ENCODE measurements at places on chromosomes 12 and 14.

- no peak for DNase-seq
These were observed 36.1 kb upstream of the KRAS start for GRCh38 chr12:25286837-25287236.

- DNase-seq = no peak
These were observed 225.3 kb upstream of the ATP2B1 start for GRCh38 chr12:89933911-89934310.

DNA sequence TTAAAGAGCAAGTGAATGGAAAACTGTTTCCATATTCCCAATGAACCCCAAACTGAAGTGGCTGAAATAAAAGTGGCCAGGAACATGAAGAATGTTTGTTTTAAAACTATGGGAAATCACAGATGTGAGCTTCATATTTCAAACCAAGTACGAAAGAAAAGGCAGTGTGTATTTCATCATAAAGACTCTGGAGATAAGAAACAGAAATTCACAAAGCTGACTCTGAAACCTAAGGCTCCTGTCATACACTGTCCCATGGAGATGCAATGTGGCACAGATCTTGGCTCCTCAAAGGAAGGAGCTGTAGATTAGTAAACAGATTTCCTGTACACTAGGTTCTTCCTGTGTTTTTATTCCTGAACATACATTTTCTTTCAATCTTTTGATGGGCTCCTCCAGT is 304.4 kb downstream of the MED13L start:
- no peak for DNase-seq

DNA sequence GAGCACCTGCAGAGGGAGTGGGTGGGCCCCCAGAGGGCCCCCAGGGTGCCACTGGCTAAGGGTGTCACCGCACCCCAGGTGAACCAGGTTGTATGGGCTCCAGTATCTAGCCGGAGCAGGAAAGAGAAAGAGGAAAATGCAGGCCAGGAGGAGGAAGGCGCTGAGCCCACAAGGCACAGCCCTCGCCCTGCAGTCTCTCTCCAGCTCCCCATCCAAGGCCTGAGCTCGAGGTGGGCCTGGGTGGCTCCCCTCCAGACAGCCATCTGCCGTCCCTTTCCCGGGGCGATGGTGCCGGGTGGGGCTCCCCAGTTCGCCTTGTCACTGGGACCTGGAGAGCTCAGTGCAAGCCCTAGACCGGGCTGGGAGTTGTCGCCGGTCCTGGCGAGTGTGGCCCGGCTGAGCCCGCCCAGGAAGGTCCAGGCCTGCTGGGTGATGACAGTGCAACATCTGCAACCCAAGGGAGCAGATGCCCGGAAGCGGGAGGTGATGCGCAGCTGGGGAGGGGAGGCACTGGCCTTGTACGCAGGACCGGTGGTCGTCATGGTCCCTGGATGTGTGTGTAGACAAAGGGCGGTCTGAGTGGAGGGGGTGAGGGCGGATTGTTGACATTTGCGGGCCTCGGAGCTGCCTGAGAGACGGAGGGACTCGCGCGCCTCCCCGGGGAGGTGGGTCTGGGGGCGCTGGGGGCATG is 716 bp downstream of the TMEM179 start:
- DNase-seq = no peak

- DNase-seq = no peak
These were observed 5.7 kb downstream of the RITA1 start for GRCh38 chr12:113191227-113191626.

- DNase-seq = no peak
These were observed 153.7 kb downstream of the CEP128 start for GRCh38 chr14:80787876-80788275.

DNA sequence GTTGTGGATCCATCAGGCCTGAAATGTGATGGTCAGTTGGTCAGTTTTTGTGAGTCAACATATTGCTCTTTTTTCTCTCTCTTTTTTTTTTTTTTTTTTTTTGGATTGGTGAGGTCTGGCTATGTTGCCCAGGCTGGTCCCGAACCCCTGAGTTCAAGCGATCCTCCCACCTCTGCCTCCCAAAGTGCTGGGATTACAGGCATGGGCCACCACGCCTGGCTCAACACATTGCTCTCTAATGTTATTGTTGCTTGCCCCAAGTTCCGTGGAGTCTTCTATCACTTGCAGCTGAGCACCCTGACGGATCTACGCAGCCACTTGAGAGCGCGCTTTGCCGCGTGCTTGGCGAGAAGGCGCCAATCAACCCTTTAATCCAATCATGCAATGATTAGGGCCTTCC is 69.5 kb upstream of the DIO3 start:
- no peak for DNase-seq

DNA sequence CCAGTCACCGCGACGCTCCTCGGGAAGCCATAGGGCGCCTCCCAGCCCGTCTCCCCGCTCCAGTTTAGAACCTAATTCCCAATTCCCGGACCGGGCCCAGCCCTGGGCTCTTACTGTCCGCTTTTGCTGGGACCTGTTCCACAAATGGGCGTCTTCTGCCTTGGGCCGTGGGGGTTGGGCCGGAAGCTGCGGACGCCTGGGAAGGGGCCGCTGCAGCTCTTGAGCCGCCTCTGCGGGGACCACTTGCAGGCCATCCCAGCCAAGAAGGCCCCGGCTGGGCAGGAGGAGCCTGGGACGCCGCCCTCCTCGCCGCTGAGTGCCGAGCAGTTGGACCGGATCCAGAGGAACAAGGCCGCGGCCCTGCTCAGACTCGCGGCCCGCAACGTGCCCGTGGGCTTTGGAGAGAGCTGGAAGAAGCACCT is 797 bp downstream of the UNG start:
- no peak for DNase-seq

DNA sequence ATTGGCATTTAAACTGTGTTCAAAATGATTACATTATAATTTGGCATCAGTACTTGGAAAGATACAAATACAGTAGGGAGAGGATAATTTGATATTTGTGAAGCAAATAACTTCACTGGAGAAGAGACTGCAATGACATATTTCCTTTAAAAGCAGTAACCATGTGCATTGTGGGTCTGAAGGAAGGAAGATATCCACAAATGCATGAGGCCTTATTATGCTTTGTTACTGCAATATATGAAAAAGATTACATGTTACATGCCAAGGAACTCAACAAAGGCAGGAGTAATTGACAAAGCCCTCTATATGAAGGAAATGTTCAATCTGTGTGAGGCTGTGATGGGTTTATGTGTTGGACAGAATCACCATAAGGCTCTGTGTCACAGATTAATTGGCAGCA is 391.5 kb downstream of the APAF1 start:
- DNase-seq = no peak

GRCh38 chr14:78978896-78979295 is 808.7 kb downstream of the NRXN3 start:
- no peak for DNase-seq

DNA sequence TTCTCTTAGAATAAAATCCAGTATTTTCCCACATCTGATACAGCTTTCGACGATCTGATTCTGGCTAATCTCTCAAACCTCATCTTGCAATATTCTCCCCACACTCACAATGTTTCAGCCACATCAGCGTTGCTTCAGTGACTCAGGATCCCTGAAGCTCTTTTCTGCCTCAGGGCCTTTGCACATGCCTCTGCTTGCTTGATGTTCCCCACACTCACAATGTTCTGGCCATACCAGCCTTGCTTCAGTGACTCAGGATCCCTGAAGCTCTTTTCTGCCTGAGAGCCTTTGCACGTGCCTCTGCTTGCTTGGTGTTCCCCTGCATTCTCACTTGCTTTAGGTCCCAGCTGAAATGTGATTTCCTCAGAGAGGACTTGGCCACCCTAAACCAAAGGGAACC is 2.6 kb downstream of the C12orf42 start:
- DNase-seq = no peak

GRCh38 chr12:11667171-11667570 is 17.7 kb downstream of the ETV6 start:
- DNase-seq = no peak

DNA sequence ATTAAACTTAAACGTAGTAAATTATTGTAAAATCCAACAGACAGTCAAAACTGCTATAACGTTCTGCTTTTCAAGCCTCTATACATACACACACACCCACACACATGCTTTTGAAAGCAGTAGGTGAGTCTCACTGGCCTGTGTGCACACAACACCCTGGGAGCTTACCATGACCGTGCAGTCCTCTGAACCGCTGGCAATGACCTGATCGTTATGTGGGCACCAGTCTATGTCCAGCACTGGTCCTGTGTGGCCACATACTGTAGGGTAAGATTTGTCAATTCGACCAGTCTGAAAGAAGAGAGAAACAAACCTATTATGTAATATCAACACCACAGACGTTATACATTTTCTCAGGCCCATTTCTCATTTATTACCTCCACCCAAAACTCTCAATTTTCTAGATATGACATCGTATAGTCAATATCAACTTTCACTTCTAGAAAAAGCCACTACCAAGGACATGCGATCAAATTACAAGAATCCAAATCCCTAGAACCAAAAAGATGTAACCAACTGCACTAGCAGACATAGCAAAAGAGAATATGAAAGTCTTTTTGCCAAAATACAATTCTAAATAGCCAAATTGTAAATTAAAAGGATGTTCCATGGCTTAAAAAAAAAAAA is 44.5 kb upstream of the SELPLG start:
- no peak for DNase-seq

GRCh38 chr14:93869427-93869826 is 57.7 kb upstream of the FAM181A start:
- DNase-seq = no peak

DNA sequence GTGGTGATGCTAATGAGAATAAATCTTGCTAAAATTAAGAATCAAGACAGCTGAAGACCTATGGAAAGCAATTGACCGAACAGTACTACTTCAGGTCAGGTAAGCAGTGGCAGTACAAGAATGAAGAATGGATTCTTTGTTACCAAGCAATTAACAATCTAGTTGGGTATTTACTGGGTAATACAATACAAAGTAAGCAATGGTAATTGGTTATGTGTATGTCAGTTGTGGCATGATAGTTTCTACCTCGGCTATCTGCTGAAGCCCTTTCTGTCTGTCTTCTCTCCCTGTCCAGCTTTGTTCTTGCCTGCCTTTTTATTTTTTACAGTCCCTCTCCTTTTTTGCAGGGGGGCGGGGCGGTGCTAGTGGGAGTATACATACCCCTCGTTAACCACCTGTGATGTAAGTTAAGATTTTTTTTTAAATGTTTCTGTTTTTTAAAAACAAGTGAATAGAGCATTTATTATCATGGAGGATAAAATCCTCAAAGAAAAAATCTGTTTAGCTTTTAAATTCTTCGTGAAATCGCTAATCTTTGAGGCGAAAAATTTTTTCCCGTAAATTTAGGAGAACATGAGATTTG is 75.9 kb downstream of the RCOR1 start:
- DNase-seq = no peak

DNA sequence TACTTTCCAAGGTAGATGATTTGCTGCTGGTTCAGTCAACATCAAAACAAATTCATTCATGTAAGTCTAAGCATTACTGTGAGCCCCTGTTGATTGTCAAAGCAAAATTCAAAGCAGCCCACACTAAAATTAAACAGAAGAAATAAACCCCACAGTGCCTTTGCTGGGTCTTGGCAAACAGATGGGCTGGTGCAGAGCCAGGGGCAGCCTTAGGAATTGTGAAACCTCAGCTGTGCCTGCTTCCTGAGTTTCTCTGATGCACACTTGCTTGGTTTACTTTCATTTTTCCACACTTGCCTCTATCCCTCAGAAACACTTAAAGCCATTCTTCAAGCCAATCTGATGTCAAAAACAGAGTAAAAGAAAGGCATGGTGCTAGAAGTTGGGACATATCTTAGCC is 6.6 kb upstream of the PLEKHG7 start:
- DNase-seq = no peak

DNA sequence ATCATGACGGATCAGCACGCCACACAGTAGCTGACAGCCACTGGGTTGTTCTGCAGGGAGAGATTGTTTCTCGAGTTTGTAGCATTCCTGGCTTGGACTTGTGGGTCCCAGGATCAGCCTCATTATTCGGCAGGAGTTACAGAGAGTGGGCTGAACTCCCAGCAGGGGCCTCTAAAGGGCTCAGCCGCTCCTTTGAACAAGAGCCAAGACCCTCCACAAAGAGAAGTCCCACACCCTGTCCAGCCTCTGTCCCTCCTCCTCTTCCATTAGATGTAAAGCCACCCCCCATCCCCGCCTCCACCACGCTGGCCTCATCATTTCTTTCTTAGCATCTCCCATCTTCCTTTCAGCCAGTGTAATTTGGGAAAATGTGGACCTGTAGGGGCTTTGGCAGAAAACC is 96.7 kb upstream of the HSPB8 start:
- no peak for DNase-seq

DNA sequence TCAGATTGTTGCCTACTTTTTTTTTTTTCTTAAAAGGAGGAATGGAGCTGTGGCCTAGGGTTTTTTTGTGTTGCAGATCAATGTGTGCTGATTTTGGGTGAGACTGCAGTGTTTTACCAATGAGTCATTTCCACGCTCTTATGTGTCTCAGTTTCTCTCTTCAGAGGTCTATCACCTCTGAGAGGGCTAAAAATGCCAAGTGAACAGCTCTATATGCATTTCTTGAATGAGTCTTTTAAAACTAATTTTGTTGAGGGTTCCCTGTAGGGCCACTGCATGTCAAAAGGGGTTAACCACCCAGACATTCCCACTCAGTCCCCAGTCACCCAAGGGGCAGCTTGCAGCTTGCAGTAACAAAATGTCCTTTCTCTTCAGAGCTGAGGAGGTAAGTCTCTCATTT is 24.3 kb upstream of the GLIPR1L2 start:
- no peak for DNase-seq

DNA sequence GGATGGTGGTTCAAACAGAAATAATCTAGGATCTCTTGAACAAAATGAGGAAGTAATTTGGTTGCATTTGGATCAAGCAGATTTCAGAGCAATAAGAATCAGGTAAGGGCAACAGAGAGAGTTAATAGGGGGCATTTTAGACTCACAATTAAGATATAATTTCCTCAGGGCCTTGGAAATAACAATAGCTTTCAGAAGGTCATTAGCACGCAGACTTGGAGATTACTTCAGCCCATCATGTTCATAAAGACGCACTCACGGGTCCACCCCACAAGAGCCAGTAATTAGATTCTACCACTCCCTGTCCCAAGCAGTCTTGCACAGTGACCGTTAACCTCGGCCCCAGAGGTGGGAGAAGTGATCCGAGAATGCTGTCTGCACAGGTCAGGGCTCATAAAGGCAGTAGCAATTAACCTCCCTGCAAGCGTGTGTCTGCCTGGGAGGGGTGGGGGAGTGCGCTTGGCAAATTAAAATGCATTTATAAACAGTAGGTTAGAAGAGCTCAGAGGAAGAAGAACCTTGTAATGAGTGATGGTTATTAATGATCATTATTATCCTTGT is 125.7 kb upstream of the CCDC196 start:
- no peak for DNase-seq

DNA sequence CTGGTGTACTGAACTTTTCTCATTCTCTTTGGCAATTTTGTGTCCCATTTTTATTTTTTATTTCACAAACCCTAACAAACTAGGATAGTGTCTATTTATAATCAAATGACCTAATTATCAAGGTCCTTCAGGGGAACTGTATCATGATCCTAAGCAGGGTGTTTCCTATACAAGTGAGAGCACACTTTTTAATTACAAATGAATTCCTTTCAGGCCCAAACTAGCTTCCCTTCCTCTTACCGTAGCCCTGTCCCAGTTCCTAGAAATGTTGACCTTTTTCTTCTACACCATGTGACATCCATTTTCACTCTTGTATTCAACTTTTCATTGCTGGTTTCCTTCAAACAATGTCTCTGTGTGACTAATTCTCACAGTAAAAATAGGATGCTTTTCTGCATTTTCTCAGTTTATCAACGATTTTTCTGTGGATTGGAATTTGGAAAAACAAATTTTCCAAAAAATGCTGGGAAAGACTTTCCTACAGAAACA is 411.4 kb downstream of the CCDC91 start:
- no peak for DNase-seq

Measured in AG04449 (cell line).